NCI-H1092 (cell line): ENCODE measurements at places on chromosomes 3 and 15.
A peak's percentile ranks its signal among the peaks of the same experiment; 100 is the strongest.

DNA sequence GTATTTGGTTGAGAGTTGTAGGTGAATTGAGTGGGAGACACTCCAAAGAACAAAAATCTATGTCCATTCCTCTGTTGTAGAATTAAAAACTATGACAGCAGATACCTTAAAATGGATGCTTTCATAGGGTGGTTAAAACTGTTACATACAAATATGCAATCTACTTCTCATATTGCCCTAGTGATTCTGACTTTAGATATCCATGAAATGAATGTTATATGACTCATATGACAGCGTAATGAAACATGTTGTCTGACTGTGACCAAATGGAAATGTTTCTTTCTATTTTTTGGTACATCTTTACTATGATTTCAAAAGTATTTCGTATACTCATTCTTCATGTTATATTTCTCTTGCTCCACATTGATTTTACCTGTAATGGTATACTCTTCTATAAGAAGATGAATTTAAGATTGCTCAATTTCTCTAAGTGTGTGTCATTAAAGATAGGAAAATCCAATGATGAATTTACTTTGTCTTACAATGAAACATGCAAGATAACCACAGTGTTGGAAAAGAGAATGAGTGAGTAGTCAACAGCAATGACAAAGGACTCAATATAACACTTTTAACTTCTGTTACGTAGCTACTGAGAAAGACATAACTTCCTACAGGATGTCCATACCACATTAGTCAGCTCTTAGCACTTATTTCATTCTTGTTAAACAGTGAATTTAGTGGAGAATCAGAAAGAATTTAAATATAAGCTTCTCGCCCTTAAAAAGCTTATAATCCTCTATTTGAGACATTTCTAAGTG lies 79.3 kb upstream of the LSAMP start:
- no peak for DNase-seq

GRCh38 chr15:38597219-38597800 lies 32.7 kb upstream of the RASGRP1 start:
- no peak for DNase-seq

DNA sequence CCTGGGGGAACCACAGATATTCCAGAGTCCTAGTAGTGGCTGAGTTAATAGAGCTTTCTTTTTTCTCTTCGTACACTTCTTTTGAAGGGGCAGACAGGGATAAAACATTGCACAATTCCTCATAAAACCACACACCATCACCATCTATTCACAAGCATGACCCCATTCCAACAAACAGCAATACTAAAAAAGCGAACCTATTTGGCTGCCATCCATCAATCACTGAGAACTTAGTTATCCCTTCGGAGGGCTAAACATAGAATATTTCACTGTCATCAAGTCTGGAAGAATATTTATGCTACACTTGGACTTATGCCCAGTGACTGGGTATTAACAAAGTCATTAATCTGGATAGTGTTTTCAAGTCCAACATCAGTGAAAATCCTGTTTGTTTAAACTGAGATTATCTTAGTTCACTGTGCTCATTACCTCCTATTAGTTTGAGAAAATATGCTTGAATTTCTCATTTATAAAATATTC lies 80.3 kb upstream of the PRTG start:
- DNase-seq, result no peak

DNA sequence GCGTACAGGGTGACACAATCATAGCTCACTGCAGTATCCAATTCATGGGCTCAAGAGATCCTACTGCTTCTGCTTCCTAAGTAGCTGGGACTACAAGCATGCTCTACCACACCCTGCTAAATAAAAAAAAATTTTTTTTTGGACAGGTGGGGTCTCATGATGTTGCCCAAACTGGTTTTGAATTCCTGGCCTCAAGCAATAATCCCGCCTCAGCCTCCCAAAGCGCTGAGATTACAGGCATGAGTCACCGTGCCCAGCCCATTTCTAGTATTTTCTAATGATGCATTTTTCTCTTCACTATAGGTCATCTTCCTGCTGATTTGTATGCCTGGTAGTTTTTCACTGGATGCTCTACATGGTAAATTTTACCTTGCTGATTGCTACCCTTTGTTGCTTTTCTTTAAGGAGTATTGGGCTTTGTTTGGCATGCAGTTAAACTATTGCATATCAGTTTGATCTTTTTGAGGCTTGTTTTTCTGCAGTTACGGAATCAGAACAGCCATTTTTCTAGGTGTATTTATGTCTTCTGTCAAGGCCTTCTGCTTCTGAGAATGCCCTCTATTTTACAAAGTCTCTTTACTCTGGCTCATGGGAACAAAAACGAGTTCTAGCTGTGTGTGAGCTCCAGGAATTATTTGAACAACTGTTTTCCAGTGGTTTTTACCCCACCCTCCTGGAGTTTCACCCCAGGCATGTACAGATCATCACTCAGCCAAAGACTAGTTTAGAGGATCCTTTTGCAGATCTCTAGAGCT lies 14.2 kb upstream of the NPTN start:
- DNase-seq, result no peak

GRCh38 chr3:67650084-67650483 lies 4.3 kb downstream of the SUCLG2 start:
- DNase-seq, result no peak

- no peak for DNase-seq
Observed at GRCh38 chr3:133833880-133834620, 28.4 kb downstream of the SRPRB start.

DNA sequence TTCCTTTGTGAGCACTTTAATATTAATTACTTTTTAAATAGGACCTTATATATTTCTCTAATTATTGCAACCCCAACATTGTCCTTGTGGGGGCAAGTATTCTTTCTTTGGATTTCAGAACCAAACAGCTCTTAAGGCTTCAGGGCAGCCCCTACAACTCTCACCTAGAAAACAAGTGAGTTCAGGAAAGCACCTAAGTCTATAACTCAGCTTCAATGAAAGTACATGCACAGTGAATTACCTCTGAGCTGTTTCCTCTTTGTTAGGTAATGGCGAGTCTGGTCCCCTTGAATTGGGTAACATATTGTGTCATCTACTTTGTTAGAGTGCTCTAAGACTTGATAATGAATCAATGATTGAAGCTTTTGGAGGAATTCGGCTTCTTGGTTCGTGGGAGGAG lies 545.7 kb downstream of the NLGN1 start:
- DNase-seq, result no peak

DNA sequence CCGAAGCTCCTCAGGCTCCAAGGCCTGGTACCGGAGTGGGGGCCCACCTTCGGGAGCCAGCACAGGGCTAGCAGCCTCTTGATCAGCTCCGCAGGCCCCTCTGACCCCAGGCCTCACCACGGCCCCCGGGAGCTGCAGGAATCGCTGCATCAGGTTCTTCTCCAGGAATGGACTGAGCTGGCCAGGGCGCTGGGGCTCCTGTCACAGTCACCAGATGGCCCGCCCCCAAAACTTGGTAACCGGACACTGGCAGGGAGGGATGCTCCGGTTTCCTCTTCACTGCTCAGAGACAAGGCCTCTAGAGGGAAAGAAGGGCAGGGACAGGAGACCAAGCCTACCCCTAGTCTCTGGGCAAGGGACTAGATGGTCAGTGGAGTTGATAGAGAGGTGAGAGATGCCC lies 9.9 kb downstream of the AP3B2 start:
- no peak for DNase-seq

- DNase-seq, result no peak
Observed at GRCh38 chr3:41224120-41224806, 25.0 kb downstream of the CTNNB1 start.

GRCh38 chr3:10085738-10086137 lies 22.3 kb downstream of the FANCD2OS start:
- no peak for DNase-seq

DNA sequence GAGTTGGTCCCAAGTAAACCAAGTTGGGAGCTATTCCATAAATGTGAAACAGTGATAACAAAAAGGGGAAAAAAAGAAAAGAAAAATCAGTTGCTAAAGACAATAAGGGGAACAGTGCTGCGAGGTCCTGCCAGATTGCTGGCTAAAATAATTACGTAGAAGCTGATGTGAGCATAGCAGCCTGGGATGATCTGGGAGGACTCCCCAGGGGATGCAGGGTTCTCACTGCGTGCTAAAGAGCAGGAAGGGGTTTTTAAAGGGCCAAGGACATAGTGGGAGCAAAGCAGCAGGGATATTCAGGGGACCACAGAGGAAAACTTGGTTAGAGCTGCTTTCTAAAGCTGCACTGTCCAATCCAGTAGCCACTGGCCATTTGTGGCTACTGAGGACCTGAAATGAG lies 133.0 kb upstream of the UMPS start:
- DNase-seq, result no peak

- DNase-seq, result no peak
Observed at GRCh38 chr3:169980055-169980454, 13.4 kb downstream of the SEC62 start.

DNA sequence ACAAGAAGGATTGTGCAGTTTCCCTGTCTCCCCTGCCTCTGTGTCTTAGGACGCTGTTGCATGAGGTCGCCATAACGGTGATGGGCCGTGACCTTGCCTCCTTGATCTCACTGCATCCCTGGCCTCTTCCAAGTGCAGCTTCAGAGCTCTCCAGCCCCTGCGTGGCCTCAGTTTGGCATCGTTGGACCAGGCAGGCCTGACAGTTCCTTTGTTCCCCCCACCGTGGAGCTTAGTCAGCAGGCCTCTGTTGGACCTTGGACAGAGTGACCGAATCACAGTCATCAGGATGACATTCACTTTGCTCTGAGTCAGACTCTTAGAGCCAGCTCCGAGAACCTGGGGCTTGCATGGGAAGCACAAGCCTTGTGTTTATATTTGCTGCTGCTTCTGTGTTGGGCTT lies 139.4 kb downstream of the OPA1 start:
- no peak for DNase-seq

DNA sequence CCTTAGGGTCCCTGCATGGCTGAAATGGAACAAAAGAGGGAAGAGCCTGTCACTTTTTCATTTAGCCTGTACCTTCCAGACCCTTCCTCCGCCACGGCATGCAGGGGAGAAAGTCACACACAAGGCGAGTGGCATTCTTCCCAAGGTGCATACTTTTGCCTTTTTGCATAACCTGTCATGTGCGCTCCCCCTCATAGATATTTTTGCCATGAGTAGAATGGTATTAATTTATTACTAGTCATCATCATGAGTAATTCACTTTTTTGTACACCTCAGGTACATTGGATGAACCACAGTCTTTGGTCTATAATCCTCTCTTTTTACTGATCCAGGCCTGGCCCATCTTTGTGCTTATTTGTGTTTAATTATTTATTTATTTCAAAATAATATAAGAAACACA lies 8.9 kb upstream of the BUB1B start:
- DNase-seq, result no peak

GRCh38 chr3:11199902-11200845 lies 45.9 kb downstream of the HRH1 start:
- DNase-seq, result no peak

GRCh38 chr3:10783360-10784351 lies 32.4 kb upstream of the SLC6A11 start:
- DNase-seq, result peak; percentile 1

- DNase-seq, result no peak
Observed at GRCh38 chr15:36230776-36231175, 348.6 kb upstream of the CDIN1 start.

- no peak for DNase-seq
Observed at GRCh38 chr3:107275511-107275910, 101.7 kb upstream of the CCDC54 start.

- DNase-seq, result no peak
Observed at GRCh38 chr15:96882121-96882772, 551.7 kb downstream of the NR2F2 start.

GRCh38 chr15:28026221-28026620 lies 72.9 kb downstream of the OCA2 start:
- DNase-seq, result no peak

DNA sequence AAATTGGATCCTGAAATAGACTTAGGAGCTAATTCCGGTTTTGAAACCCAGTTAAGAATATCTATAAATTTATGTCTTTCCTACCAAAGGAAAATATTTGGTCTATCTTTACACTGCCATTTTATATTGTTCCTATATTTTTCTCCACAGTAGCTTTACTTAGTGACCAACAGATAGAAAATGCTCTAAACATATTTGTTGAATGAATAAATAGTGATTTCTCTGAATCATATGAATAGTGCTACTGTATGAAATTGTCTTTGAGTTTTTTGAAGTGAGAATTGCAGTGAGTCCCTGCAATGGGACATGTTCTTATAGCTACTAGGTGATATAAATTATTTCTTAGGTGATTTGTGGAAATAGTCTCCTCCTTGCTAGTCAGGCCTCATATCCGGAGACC lies 18.5 kb upstream of the EID1 start:
- DNase-seq, result no peak

- no peak for DNase-seq
Observed at GRCh38 chr3:82087958-82088357, 326.5 kb upstream of the GBE1 start.

DNA sequence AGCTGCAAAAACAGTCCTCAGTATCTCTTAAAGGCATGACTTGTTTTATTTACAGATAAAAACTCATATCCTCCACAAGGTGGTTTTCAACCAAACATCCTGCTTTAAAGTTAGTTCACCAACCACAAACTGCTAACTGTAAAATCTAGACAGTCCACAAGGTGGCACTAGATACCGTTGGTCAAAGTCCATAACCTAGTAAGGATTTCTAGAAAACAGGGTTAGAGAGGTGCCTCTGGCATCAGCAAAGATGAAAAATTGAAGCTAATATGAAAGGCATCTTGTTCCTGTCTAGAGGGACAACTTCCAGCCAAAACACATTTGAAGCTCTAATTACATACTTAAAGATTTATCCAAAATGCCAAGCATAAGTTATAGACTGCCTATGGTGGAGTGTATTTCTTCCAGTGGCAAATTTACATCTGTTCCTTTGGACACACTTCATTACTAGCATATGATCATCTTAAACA lies 56.0 kb downstream of the ZMAT3 start:
- peak; percentile 60 for DNase-seq

GRCh38 chr3:39209329-39209970 lies 17.1 kb upstream of the XIRP1 start:
- no peak for DNase-seq

DNA sequence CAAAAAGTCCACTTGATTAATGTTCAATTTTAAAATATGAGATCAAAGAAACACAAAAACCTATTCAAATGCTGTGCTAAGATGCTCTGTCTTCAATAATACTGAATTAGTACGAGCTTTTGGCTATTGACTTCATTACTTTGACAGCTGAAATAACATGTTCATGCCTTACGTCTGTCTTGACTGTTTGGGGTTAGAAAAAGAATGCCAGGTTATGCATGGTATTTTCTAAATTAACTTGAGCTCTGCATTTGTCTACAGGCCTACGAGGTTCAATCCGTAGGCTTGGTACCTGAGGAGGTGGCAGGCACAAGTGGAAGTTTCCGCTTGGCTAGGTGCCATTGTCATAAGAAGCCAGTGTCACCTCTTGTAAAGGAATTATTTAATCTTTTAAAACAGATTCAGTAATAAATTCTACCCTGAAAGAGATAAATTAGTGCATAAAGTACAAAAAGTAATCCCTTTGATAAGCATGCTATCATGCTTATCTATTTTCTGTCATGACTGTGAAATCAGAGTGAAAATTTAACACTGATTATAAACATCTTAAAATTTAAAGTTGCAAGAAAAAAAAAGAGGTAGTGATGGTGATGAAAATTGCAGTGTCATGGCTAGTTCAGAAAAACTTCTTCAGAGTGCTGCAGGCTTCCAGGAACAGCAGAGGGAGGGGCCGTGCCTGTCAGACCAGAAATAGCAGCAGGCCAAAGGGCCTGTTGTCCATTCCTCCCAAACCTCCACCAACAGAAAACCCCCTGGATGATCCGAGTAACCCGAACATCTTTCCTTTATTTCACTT lies 115.7 kb downstream of the ARRDC4 start:
- DNase-seq, result no peak
